Foreskin fibroblast (primary cell): ENCODE measurements at places on chromosomes 4 and X.

- DNase-seq: no peak
Measured at GRCh38 chr4:98634061-98634460, 24.4 kb downstream of the TSPAN5 start.

DNA sequence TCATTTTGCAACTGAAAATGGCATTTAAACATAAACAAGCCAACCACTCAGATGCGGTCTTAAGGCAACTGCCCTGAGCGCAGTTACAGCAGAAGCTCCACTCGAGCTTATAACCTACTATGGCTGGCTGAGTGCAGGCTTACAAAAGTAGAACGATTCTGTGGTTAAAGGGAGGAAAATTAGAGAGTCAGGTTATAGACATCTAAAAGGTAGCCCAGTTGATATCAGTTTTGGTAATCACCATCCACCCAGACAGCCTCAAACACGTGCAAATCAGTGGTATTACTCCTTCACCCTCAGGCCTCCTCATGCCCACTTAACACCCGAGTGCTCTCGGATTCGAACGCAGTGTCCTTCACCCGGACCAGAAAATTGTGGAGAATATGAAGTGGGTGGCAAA is 3.1 kb downstream of the LEF1 start:
- DNase-seq: no peak

DNA sequence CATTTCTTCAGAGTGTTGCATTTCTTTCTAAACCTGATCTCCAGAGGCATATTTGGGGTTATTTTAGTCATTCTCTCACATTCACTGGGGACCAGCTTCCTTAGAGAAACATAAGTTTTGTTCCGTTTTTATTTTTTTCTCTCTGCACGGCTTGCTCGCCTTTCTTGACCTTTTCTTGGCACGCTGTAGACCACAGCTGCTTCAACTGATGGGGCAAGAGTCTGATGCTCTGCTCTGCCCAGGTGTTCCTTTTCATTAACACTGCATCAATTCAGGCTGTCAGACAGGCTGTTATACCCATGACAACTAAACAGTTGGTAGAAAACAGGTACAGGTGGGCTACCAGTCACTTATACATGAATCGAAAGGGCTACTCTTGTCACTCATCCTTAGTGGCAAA is 682.2 kb upstream of the DIAPH2 start:
- DNase-seq: no peak

DNA sequence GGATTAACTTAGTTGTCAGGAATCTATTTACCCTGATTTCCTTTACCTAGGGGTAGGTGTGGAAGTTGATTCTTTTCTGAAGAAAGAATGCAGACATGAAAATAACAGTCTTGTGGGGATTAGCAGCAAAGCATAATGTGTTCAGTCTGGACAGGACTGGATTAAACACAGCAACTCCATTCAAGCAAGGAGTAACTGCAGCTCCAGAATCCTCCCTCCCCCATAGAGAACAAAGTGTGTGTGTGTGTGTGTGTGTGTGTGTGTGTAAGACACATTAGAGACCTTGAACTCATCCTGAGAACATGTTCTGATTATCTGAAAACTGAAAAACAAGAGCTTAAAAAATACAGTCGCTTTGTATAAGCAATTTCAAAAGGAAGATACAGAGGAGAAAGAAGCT is 9.3 kb downstream of the C4orf54 start:
- DNase-seq: no peak

DNA sequence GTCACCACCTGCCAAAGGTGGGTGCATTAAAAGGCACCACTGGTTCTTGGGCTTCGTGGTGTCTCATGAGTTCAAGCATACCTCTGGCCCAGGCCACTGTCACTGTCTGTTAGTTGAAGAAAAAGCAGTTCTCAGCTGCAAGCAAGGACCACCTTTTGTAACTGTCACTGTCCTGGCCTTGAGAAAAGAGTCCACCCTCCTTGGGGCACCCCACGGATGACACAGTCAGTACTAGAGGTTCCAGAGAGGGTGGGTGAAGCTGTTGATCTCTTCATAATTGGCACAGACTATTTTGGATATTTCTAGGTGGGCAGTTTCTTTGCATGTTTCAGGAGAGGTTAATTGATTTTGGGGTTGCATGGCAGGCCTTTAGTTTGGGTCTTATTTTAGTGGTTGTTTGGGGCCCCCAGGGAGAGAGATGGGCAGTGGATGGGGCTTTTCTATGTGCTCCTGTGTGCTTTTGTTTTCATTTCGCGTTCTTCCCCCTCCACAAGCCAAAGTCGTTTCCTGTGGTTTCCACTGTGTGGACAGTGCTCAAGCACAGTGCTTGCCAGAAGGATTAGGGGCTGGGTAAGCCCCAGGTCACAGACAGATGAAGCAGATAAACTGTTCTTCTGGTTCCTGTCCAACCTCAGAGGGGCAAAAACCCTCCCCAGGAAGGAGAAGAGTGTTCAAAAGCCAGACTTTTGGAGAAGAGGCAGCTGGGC is 156.2 kb upstream of the PPP1R2C start:
- DNase-seq: no peak

GRCh38 chr4:138348055-138348454 is 105.9 kb upstream of the SLC7A11 start:
- peak; percentile 2 for DNase-seq

DNA sequence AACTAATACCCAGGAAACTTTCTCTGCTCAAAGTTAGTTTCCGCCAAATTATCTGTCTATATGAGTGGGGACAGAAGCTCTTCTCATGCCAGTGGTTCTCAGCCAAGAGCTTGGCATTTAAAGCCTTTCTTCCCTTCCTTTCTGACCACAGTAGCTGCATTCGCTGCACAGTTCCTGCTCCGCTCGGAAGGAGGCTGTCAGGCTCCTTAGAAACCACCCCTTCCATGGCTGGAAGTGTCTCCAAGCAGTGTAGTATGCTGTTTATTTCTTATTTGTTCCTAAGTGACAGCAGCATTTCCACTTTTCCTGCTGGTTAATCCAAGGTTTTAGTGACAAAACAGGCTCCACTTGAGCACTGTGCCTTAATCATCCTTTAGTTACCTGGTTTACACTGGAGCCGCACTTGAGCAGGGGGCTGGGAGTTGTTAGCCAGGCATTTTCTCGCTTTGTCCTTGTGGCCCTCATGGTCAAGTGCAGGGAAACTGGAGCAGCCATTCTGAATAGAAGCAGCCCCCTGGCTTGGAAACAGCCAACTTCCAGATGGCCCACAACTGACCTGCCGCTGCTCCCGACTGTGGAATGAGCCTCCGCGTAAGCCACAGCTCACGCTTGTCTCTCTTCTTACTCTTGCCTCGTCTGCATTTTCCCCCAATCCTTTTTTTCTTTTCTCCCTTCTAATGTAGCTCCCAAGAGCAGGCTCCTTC is 739.4 kb upstream of the TENM3 start:
- DNase-seq: no peak

- DNase-seq: no peak
Measured at GRCh38 chrX:145856181-145856580, 38.6 kb downstream of the SLITRK2 start.

DNA sequence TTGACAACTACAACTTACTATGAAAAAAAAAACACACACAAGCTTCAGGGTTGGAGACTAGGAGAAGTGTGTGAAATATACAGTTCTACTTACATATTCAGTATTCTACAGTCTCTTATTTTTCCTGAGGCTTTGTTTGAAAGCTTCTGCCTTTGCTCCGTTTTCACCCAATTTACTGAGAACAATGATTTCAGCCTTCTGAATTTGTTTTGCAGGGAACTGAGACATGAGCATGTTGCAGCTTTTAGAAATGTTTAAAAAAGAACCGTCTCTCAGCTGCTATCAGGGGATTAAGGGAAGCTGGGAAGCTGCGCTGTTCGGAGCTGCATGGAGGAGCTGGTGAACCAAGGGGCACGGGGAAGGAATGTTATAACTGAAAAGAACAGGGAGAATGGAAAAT is 85.7 kb downstream of the QDPR start:
- DNase-seq: no peak

- DNase-seq: no peak
Measured at GRCh38 chr4:116005037-116005805, 891.8 kb upstream of the NDST4 start.

DNA sequence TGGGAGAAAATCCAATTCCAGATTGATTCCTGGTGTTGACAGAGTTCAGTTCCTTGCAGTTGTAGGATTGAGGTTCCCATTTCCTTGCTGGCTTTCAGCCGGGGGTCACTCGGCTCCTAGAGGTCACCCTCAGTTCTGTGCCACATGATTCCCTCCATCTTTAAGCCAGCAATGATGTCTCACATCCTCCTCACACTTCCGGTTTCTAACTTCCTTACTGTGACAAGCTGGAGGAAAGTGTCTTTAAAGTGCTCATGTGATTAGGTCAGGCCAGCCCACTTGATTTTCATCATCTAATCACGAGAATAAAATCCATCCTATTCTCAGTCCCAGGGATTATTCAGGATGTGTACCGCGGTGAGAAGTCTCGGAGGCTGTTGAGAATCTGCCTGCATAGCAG is 19.4 kb upstream of the SMIM31 start:
- DNase-seq: no peak

- peak; percentile 55 for DNase-seq
Measured at GRCh38 chr4:56790691-56791091, 30.8 kb downstream of the SPINK2 start.

DNA sequence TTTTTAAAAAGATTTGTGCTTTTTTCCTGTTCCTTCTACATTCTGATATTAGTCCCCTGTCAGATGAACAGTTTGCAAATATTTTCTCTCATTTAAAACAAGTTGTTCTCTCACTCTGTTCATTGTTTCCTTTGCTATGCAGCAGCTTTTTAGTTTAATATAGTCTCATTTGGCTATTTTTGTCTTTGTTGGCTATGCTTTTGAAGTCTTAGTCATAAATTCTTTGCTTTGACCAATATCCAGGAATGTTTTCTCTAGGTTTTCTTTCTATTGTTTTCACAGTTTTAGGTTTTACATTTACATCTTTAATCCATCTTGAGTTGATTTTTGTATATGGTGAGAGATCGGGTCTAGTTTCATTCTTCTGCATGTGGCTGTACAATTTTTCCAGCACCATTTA is 136.8 kb downstream of the TET2 start:
- DNase-seq: no peak

- peak; percentile 50 for DNase-seq
Measured at GRCh38 chr4:40672528-40673522, 43.2 kb upstream of the RBM47 start.

- no peak for DNase-seq
Measured at GRCh38 chr4:61223385-61223784, 23.3 kb downstream of the ADGRL3 start.

GRCh38 chr4:156442912-156443311 is 489.2 kb upstream of the CTSO start:
- DNase-seq: no peak

DNA sequence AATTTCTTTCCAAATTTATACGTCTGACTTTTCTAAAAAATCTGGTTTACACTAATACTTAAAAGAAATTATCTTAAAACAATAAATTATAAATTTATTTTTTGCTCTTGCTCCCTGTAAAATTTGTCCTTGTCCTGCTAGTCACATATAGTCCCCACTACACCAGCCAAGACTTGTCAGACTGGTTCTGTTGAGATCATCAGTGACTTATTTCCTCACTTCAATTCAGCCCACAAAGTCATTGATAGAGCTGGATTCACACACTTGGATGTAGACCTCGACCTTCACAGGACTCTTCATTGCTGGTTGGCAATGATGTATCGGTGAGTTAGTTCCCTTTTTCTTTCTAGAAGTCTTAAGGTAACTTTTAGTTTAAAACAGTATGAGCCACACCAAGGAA is at the start of gene TMPRSS11E:
TMPRSS11E (plus strand) TSS at position 263 of the 400 bp plus-strand sequence; CDS start at position 313, 50 bp downstream.
- no peak for DNase-seq

GRCh38 chr4:102665527-102665926 is 95.2 kb downstream of the MANBA start:
- no peak for DNase-seq

DNA sequence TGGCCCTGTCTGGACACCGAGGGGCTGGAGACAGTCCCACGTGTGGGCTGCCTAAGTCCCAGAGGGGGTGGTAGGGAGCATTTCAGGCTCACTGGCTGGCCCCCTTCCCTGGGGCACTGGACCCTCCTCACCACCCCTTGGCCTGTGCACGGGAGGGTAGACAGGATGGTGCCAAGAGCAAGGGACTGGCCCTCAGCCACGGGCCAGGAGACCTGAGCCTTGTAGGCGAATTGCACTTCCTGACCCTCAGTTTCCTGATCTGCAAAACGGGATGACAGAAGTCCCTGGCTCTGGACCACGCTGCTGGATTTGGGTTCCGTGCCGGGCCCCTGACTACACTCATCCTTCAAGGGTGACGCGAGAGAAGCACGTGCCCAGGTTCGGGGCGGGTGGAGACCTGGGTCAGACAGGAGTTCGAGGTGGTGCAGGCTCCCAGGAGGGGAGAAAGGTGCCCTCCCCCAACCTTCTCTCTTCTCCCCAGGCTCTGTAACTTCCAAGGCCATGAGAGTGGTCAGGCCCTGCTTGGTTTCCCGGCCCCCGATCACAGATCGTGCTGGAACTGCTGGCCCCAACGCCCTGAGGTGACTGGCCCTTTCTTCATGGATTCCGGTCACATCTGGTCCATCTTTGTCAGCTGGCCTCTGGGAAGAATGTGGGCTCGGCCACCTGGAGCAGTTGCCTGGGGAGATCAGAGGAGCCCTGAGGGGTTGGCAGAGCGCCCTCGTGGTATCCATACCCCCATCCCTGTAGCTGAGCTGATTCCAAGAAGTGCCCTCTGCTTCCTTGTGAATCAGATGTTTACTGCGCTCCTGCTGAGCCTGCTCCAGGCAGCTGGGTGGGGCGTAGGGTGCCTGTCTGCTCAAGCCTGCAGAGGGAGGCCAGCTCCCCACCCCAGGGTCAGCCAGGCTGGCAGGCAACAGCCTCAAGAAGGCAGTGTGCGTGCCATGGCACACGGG is 3.3 kb downstream of the SH3BP2 start:
- peak; percentile 78 for DNase-seq

GRCh38 chrX:35858906-35859305 is 60.6 kb upstream of the CFAP47 start:
- no peak for DNase-seq

DNA sequence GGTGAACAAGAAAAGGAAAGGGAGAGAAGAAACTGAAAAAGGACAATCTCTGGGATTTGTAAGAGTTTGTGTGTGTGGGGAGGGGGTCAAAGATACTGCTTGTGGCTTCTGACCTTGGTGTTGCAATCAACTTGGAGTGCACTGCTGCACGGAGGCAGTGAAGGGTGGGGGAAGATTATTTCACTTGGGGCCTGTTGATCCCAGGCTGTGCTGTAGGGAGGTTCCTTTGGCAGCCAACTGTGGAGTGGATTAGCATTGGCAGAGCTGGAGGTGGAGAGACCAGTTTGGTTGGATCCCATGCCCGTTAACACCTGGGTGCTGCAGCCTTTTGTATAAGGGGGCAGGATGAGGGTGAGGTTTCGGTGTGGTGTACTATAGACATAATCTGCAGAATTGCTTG is 38.2 kb downstream of the AFF1 start:
- no peak for DNase-seq

GRCh38 chr4:139900964-139901376 is 235.4 kb downstream of the MGST2 start:
- peak; percentile 24 for DNase-seq

DNA sequence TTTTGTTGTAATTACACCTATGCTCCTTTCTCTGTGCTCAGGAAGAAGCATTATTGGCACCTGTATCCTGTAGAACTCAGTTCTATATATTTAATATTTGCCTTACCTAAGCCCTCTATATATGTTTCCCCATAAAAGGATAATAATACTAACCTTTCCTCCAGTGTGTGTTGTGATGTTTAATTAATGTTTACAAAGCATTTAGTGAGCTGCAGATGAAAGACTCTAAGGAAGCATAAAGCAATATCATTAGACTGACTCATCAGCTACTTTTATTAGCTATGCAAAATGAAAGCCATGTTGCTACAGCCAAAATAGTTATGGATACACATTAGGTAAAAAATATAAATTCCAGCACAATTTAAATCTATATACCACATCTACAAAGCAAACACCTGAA is 93.6 kb upstream of the PTPN13 start:
- no peak for DNase-seq
